Left cardiac atrium (tissue), 4 donors: ENCODE measurements at places on chromosomes 13 and 19. TPM values are rescaled to one million over a fixed set of nuclear protein-coding genes. Genes with fewer than 3 reads are reported as not detected.

DNA sequence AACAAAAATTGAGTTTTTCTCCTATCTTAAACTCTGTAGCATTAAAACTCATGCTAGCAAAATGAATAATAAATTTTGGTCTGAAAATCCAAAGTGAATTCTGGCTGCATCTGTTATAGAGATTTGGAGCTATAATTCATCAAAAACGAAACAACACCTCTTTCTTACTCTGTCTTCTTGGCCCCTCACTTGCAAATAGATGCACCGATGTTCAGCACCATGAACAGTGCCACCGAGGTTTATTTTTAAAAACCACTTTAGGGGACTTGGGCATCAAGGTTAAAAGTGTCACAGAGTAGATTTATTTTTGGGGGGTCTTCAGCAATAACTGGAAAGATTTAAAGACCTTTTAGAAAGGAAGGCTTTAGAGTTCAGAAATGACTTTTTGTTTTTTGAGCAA is 26.1 kb upstream of the EID2 start:
- DNase-seq: no peak

GRCh38 chr19:46494146-46494940 is 1.3 kb downstream of the PNMA8B start:
- no peak for DNase-seq

DNA sequence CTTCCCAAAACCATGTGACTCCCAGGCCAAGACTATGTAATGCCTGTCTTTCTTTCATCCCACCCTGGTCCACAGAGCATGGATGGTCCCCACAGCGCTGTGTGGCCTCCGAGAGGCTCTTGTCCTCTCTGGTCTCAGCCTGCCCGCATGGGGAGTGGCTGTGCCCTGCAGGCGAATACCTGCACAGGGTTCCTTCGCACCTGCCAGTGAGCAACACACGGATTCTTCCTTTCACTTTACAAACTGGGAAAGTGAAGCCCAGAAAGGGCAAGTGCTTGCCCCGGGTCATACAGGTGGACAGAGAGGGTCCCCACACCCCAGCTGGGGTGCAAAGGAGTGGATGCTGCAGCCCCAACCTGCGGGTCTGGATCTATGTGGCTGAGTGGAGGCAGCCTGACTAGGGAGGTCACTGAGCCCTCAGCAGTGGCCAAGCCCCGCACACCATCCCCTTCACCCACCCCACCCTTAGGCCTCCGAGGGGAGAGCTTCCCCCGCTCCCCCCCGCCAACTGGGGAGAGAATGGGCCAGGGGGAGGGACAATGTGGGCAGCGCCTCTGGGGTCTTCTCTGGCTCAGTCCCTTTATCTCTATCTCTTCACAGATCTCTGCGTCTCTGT is 747 bp upstream of the MARK4 start:
- no peak for DNase-seq

GRCh38 chr13:22647156-22647850 is 533.5 kb upstream of the SGCG start:
- DNase-seq: no peak

DNA sequence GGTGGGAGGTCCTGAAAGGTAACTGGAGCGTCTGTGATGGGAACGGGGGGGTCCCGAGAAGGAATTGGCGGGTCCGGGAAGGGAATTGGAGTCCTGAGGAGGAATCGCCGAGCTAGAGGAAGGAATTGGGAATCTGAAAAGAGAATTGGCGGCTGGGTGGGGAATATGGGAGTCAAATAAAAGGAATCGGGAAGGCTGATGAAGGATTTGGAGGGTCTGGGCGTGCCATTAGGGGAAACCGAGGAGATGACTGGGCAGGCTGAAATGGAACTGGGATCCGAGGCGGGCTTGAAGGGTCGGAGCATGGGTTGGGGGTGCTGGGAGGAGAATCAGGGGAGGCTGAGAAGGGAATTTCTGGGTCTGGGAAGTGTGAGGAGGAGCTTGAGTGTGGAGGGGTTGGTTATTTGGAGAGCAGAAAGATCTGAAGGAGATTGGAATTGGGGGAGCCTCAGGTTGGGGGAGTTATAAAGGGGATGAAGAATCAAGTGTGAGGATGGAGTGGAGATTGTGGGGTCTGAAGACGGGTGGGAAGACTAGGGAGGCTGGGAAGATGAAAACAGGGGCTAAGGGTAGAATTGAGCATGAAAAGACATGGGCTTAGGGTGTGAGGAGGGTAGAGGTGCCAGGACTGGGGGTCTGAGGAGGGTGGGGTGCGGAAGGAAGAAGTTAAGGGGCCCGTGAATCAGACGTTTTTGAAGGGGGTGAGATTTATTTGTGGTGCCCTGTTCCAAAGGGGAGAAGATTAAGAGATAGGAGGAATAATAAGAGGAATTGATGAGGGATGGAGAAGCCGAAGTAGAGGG is 718 bp downstream of the ACTN4 start:
- no peak for DNase-seq

- DNase-seq: no peak
Measured at GRCh38 chr19:2923510-2923909, 21.3 kb downstream of the ZNF77 start.

- no peak for DNase-seq
Measured at GRCh38 chr13:38301236-38301635, 48.4 kb upstream of the UFM1 start.

DNA sequence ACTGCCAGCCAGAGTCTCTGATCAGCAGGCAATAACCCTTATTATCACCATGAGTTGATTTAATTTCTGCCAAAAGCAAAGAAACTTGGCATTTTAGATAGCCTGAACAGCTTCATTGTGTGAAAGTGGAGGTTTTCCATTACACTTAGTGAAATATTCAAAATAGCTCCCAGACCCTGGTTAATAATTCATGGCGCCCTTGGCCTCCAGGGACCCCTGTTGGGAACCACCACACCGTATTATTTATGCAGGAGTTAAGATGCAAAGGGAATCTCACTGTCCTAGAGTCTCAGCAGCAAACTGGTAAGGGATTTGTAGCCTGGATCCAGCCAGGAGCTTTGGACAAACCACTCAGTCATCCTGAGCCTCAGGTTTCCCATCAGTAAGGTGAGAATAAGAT is 110.0 kb upstream of the PABPC3 start:
- DNase-seq: no peak

DNA sequence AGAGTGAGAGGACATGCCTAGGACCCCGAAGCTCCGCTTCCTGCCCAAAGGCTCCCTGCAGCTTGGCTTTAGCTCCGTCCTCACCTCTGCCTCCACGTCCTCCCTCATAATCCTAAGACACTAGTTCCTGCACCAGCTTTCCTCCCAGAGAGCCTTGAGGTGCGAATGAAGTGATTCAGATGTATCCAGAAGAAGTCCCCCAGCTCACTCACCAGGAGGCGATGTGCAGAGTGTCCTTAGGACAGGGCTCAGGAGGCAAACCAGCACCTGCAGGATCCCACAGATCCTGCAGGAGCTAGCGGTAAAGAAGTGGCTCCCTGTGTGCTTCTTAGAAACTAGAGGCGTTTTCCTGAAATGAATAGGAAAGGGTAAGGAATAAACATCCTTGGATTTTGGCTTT is 109.7 kb downstream of the HSPH1 start:
- DNase-seq: no peak

GRCh38 chr19:12166626-12167025 is 3.7 kb downstream of the ZNF136 start:
- DNase-seq: no peak

DNA sequence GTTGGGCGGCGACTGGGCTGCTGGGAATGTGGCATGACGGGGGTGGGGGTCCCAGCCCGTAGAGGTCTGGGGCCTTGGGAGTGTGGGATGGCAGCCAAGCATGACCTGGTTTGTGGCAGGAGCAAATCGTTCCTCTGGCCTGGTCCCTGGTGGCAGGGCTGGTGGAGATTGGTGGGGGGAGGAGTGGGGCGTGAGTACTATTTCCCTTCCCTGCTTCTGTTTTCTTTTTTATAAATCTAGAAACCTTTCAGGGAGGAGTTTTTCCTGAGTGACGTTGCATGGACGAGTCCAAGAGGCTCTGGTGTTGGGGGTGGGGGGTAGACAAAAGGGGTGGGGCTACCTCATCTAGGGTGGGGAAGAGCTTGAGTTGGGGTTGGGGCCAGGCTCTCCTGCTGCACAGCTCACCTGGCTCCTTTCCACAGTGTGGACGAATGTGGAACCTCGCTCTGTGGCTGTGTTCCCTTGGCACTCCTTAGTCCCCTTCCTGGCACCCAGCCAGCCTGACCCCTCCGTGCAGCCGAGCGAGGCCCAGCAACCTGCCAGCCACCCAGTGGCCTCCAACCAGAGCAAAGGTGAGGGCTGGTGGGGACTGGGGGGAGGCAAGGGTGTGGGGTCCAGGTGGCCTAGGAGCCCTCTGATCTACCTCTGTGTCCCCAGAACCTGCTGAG is 15.4 kb upstream of the PRR19 start:
- peak; percentile 66 for DNase-seq

GRCh38 chr19:17765069-17765618 is 13.9 kb downstream of the FCHO1 start:
- peak; percentile 62 for DNase-seq

GRCh38 chr13:32206097-32206740 is 108.9 kb downstream of the ZAR1L start:
- no peak for DNase-seq

DNA sequence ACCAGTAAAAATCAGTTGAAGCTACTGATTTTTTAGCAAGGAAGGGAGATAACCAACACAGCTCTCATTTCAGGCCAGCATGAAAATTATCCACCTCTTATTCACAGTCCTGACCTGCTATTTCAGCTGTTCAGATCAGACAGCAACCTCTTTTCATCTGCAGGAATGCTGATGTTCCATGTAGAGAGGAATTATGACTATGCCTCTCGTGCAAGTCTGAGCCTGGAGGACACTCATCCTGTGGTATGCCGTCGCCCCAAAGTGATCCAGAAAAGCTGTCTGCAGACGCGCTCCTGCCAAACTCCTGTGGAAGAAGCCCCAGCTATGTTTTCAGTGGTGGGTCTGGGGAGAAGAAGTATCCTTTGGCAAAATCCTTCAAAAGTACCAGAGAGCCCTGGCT is 563.5 kb upstream of the SLITRK1 start:
- no peak for DNase-seq

DNA sequence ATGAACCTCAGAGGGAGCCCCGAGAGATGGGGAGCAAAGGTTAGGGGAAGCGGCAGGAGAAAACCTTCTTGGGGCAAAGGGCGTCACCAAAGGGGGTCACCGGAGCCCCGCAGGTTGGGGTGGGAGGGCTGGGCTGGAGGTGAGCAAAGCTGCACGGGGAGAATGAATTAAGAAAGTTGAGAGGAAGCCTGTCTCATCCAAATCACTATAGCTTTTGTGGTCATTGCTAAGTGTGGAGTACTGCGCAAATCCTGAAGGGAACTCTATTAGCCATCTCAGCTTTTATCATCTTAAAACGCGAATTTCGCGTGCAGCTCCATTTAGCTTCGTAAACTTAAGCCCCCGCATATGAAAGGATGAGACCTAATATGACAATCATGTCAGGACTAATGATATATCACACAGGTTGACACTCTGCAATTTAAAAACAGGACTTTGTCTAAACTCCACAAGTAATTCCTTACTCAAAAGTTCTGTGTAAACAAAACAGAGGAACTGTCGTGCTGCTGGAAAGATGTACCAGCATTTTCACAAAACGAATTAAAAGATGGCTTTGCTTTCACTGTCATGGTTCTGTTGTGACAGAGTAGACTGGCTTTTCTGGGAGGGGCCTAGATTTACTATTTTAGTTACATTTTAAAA is 631 bp downstream of the LACC1 start:
- no peak for DNase-seq

DNA sequence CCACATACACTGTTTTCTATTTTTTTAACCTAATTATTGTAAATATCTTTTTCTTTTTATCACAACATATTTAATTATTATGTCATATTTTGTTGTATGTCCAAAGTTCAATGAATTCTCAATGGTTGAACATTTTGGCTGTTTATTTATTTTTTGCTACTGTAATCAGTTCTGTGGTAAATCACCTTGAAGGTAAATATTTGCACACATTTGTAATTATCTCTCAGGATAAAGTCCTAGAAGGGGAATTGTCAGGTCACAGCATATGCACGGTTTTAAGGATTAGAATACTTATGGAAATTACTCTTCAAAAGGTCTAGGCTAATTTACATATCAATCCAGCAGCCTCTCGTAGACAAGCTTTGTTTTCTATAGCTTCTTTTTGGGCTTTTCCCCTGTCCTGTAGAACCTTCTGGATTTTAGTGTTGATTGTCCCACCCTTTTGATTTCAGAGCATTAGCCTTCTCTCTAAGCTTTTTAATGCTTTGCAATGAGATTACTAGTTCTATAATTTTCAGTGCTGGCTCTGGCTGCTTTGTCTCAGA is 362.6 kb downstream of the KCNRG start:
- no peak for DNase-seq

- no peak for DNase-seq
Measured at GRCh38 chr13:31793246-31793645, 53.9 kb downstream of the RXFP2 start.

DNA sequence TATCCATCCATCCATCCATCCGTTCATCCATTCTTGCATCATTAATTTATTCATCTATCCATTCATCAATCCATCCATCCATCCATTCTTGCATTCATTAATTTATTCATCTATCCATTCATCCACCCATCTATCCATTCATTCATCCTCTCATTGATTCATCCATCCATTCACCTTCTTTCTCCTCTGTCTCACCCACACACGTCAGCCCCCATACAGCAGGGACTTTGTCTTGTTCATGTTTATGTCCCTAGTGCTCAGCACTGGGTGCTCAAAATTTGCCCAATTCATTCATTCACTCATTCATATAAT is 683 bp upstream of the AP1M2 start:
- no peak for DNase-seq

GRCh38 chr19:19615086-19615485 is 3.4 kb downstream of the PBX4 start:
- DNase-seq: no peak

- no peak for DNase-seq
Measured at GRCh38 chr13:33433316-33433715, 147.8 kb upstream of the STARD13 start.

DNA sequence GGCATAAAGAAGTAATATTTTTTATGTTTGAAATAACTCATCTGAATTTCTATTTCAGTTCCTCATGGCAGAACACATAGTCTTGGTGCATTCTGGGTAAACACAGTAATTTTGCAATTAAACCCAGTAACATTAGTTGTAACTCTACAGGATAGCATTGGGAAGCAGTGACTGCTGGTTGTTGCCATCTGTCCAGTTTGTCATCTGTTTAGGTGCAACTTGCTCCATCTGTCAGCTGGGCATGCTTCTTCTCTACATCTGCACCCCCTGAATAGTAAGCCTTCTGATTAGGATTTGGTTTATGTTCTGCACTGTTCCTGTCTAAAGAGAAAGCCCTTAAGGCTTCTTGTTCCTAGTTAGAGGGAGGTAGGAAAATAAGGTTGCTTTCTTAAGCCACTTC is 63.5 kb upstream of the CSNK1A1L start:
- no peak for DNase-seq

GRCh38 chr19:42185277-42185676 is 32.2 kb downstream of the DEDD2 start:
- DNase-seq: no peak

Gene CYP2A6
- not detected for total RNA-seq

Gene NLRP12
- 0.56 TPM for total RNA-seq

Gene CALR3
- total RNA-seq: not detected

Gene AXL
- 31.8 TPM for total RNA-seq

Gene DCT
- 0.26 TPM for total RNA-seq

Gene ZNF555
- total RNA-seq: 6.7 TPM

Gene OR7G2
- not detected for total RNA-seq

Gene CCDC70
- not detected for total RNA-seq

Gene HIPK4
- total RNA-seq: 0.09 TPM

Gene ATXN8OS
- total RNA-seq: not detected

Gene FUT1
- 2.1 TPM for total RNA-seq
